Hematopoietic multipotent progenitor cell treated with erythropoietin and hydrocortisone succinate and interleukin-3 and kit ligand, for 15 days (in vitro differentiated cells): ENCODE measurements at places on chromosomes 4 and X.

- no peak for DNase-seq
These were observed 19.7 kb upstream of the AMELX start for GRCh38 chrX:11273544-11273943.

- no peak for DNase-seq
These were observed 386.3 kb downstream of the ARHGAP24 start for GRCh38 chr4:85861064-85861765.

DNA sequence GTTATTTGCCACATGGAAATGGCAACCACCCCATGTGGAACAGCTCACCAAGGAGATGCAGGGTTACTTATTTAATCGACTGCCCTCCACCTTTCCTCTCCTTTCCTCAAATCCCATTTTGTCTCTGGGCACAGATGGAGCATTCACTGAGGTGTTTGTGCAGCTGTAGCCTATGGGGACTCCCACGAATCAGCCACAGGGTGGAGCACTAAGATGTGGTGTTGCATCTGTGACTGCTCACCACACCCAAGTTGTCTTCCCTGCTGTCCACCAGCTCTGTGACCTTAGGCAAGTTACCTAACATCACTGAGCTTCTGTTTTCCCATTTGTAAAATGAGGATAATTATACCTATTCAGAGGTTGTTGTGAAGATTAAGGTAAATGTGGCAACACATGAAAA is 252.4 kb upstream of the CPEB2 start:
- DNase-seq = no peak

DNA sequence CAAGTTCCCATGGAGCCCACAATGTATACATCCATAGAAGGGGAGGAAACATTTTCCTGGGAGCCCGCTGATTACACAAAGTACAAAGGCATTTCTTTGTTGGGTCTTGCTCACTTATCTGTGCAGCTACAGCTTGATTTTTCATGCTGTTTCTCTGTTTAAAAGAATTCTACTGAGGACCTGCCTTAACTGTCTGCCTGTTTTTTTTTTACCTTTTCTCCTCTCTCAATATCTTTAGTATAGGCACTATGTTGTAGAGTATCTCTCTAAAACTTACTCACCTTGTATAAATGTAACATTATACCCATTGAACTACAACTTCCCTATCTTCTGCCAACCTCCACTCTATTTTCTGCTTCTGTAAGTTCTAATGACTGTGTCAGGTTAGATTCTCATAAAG is 494.6 kb upstream of the EPHA5 start:
- no peak for DNase-seq

DNA sequence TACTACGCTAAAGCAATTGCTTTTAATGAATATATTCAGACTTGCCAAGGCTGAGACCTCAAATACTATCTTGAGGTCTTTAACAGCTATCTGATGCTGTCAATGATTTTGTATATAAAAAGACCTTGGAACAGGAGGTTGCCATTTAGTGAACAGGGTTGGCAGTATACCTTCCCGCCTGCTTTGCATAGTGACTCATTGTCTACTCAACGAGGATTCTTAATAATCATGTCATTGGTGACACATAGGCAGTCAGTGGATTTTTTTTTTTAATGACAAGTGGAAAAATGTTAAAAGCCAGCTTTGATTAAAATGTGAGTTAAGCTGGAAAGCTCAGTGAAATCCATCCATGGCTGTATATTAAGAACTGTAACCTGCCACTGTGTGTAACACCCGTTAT is 164.0 kb downstream of the ASMT start:
- DNase-seq = no peak

- DNase-seq = peak; percentile 55
These were observed 29.3 kb upstream of the BOD1L1 start for GRCh38 chr4:13656569-13657405.

- peak; percentile 67 for DNase-seq
These were observed 48.9 kb upstream of the AADAT start for GRCh38 chr4:170138580-170139194.

DNA sequence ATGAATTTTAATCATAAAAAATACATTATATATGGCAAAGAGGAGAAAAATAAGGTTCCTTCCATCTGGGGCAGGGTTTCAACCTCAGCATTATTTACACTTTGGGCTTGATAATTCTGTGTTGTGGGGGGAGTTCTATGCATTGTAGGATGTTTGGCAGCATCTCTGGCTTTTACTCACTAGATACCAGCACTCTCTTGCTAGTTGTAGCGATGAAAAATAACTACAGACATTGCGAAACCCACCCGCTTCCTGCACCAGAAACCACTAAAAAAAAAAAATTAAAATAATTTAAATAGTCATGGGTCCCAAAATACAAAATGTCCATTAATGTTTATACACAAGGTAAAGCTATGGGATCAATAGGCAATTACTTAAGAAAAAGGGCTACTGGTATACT is 52.7 kb downstream of the PPP3CA start:
- no peak for DNase-seq

- no peak for DNase-seq
These were observed 81.5 kb downstream of the FTHL17 start for GRCh38 chrX:30990361-30990760.

DNA sequence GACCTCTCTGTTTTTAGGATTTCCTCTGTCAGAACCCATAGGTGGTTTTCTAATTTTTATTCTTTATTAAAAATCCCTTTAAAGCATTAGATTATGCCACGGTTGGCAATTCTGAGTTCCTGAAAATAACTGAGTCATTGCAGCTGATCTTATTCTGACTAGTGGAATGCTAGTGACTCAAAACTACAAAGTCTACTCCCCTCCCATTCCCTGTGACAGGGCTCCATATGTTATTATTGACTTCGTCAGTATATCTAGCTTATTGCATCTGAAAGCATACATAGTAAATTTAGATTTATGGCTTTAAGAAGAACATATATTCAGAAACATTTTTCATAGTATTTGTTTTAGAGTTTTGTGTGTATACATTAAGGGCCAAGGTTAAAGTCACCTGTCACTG is 38.5 kb downstream of the HERC3 start:
- DNase-seq = no peak

- DNase-seq = no peak
These were observed 193.6 kb upstream of the BANK1 start for GRCh38 chr4:101596781-101597552.

GRCh38 chrX:24207826-24208225 is 58.3 kb downstream of the ZFX start:
- no peak for DNase-seq

GRCh38 chr4:177562859-177563258 is 120.6 kb upstream of the AGA start:
- DNase-seq = no peak
